ENCODE measurements at places on chromosomes 2 and 18. TPM values are rescaled to one million over a fixed set of nuclear protein-coding genes. Genes with fewer than 3 reads are reported as not detected.

- no peak for DNase-seq
Observed at GRCh38 chr2:61534926-61535325, 3.2 kb downstream of the XPO1 start.

GRCh38 chr2:189726271-189726670 lies 36.3 kb downstream of the OSGEPL1 start:
- DNase-seq: no peak

DNA sequence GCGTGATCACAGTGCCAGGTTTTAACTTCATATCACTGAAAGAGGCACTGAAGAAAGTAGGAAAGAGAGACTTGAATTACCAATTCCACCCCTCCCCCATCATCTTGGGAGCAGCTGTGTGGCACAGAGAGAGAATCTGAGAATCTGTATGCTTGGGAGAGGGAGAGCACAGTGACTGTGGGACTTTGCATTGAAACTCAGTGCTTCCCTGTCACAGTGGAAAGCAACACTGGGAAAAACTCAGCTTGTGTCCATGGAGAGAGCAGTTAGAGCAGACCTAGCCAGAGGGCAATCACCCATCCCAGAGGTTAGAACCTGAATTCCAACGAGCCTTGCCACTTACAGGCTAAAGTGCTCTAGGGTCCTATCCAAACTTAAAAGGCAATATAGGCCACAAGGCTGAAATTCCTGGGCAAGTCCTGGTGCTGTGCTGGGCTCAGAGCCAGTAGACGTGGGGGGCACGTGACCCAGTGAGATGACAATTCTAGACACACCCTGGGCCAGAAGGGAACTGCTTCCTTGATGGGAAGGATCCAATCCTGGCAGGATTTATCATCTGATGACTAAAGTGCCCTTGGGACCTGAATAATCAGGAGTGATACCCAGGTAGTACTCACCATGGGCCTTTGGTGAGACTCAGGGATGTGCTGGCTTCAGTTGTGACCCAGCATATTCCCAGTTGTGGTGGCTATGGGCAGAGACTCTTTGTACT lies 15.5 kb upstream of the ABCB11 start:
- no peak for DNase-seq

GRCh38 chr2:199751492-199752120 lies 99.4 kb downstream of the FTCDNL1 start:
- no peak for DNase-seq

DNA sequence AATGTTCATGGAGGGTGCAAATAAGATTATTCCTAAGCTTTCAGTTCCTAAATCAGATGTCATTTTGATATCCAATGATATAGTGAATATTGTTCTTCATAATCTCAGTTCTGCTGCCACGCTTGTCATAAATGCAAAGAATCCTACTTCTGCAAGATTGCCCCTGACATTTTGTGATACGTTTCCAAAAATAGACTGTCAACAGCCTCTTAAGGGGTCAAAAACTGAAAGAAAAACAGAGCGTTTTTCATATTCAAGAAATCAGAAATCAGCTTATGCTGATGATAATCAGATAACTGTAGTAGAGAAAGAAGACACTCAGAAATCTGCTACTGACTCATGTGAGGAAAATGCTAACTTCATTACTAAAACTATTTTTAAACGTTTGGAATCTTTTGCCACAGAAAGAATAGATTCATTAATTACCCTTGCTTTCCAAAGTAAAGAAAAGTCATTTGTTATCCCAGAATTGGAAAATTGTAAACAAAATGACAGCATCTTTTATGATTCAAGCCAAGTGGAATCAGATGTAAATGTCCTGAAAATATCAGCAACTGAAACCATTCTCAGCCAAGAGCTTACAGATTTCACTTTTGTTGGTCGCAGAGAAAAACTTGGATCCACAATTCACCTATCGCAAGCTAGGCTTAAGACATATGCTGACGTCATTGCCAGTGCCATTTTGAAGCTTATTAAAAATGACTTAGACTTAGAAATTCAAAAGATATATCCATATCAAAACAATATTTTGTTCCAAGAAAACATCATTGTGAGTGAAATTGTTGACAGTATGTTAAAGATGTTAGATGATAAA lies 55.1 kb downstream of the FSIP2 start:
- DNase-seq: no peak

- no peak for DNase-seq
Observed at GRCh38 chr2:155382776-155383175, 684.3 kb downstream of the KCNJ3 start.

QPCT gene
- 3.1 TPM for polyA plus RNA-seq

ANKRD29 gene
- 3.2 TPM for polyA plus RNA-seq

All from right cardiac atrium (tissue), 5 donors.